Eye (tissue), 1 donor: ENCODE measurements at places on chromosomes 4 and X.

DNA sequence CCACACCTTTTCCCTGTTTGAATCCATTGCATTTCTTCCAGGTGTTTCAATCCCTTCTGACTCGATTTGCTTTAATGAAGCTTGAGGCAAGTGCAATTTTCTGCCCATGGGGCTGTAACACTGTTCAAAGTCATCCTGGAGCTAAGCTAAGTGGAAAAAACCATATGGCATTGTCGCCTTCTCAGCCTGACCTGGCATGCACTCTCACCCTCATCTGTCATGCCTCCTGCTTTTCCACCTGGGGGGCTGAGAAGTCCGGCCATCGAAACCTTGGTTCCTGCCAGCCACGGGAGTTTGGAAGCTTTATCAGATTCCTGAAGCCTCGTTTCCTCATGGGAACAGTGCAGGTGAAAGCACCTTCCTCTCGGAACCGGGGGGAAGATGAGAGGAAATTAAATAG lies 38.2 kb downstream of the WFS1 start:
- no peak for DNase-seq

GRCh38 chrX:73817393-73818199 lies 254.6 kb downstream of the CHIC1 start:
- DNase-seq = no peak

GRCh38 chr4:8581094-8581861 lies 1.1 kb downstream of the GPR78 start:
- no peak for DNase-seq

- DNase-seq = no peak
Observed at GRCh38 chr4:42267724-42268123, 115.3 kb upstream of the BEND4 start.

- DNase-seq = no peak
Observed at GRCh38 chrX:123425471-123425870, 241.4 kb downstream of the GRIA3 start.

- no peak for DNase-seq
Observed at GRCh38 chr4:156933633-156934258, 37.9 kb downstream of the PDGFC start.

DNA sequence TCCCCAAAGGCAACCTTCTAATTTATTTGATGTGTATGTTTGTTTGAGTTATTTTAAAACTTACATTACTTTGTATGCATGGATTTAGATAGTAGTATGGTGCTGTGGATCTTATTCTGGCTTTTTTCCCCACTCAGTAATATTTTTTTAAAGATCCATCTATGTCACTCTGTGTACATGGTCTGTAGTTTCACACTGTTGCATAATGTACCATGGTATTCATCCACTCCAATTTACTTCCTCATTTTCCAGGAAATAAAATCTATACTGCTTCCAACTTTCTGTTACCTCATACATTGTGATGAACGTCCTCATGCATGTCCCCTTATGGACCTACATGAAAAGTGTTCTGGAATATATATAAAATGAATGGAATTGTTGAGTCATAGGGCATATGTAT lies 17.6 kb downstream of the ARMCX2 start:
- DNase-seq = no peak

GRCh38 chr4:5379895-5380294 lies 328.5 kb downstream of the EVC2 start:
- DNase-seq = no peak

DNA sequence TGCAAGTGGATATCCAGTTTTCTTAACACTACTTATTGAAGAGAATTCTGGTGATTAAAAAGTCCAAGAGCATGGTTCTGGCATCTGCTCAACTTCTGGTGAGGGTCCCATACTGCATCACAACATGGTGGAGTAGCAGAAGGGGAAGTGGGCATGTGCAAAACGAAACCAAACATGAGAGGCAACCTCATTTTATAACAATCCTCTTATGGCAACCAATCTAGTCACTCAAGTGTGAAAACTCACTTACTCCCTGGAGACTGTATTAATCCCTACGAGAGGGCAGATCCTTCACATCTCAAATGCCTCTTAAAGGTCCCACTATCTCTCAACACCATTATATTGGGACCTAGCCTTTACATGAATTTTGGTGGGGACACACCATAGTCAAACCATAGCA lies 55.4 kb upstream of the TRO start:
- DNase-seq = no peak

DNA sequence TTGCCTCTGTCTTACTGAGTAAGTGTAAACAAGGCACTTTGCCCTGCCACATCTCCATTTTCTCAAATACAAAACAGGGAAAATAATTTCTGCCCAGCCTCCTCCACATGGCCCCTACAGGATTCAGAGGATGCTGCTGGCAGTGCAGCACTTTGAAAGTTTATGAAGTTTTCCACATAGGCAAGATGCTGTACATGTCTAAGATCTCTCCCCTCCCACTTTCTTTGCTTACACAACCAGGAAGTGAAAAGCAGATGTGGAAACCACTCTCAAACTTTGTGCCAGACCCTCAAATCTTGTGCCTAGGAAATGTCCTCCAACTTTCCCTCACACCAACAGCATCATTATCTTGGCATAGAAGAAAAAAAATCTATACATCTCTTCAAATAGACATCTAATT lies 257.0 kb upstream of the LDB2 start:
- no peak for DNase-seq
